ENCODE measurements at places on chromosomes 11 and 22.

- no peak for DNase-seq
Observed at GRCh38 chr11:33064866-33065265, 25.5 kb downstream of the TCP11L1 start.

GRCh38 chr11:56783448-56784041 lies 35.0 kb upstream of the OR9G4 start:
- DNase-seq = peak; percentile 58

- DNase-seq = no peak
Observed at GRCh38 chr11:29368126-29368525, 648.7 kb downstream of the KCNA4 start.

GRCh38 chr22:20003304-20003703 lies 13.3 kb downstream of the ARVCF start:
- no peak for DNase-seq

DNA sequence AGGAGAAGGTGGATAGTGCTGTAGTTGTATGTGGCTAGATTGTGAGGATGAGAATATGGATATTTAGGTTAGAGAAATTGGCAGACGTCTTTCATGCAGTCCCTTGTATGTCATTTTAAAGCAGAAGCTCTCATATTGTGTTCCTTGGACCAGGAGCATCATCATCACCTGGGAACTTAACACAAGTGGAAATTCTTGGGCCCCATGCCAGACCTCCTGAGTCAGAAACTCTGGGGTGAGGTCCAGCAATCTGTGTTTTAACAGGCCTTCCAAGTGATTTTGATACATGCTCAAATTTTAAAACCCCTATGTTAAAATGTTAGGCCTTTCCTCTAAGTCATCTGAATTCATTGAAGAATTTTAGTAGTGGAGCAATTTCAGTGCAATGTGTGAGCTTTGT lies 34.8 kb downstream of the JHY start:
- no peak for DNase-seq

GRCh38 chr11:43282607-43283440 lies 29.0 kb upstream of the API5 start:
- DNase-seq = no peak

Measured in DMS153 (cell line).